ENCODE measurements at places on chromosomes 12 and 14.

GRCh38 chr14:39322807-39323206, 89.1 kb downstream of the MIA2 start:
- DNase-seq, result no peak

DNA sequence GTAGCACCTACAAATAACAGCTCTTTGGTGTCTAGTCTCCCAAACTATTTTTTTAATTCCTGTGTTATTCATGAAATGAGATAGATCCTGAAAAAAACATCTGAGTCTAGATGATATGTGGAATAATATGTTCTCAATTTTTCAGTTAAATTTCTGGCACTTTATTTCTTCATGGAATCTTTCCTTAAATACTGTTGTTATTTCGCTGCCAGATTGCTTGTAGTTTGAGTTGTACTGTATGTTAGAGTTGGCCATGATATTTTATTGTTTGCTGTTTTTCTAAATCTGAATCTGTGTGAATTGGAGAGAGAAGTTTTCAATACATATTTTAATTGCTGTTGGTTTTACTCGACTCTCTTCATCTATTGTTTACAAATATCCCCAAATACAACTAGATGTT, 500.5 kb downstream of the EGLN3 start:
- no peak for DNase-seq

- DNase-seq, result no peak
Observed at GRCh38 chr12:95593266-95593871, 42.1 kb upstream of the USP44 start.

- no peak for DNase-seq
Observed at GRCh38 chr12:31589598-31589903, 1.4 kb downstream of the DENND5B start.

- DNase-seq, result no peak
Observed at GRCh38 chr12:106044773-106045172, 94.0 kb downstream of the NUAK1 start.

DNA sequence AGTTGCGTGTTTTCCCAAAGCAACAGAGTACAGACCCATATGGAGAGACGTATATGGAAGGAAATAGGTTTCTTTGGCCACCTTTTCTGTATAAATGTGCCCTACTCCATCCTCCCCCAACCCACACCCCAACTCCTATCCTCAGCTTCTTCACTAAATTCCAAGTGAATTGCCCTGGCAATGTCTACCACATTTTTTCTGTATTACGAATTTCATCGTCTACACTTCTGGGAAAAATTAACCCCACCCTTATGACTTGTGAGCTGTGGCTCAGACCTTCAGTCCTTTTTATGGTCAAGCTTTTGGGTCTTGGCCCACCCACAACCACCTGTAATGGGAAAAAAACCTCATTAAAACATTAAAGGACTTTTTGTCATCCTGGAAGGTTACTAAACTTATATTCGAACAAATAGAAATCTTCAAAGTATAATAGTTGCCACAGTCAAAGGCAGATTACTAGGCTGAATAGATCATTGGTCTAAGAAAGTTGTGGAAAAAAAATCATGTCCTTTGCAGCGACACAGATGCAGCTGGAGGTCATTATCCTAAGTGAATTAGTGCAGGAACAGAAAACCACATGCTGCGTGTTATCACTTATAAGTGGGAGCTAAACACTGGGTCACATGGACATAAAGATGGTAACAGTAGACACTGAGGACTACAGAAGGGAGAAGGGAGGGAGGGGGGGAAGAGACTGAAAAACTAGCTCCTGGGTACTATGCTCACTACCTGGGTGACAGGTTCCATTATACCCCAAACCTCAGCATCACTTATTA, 15.7 kb upstream of the NFKBIA start:
- no peak for DNase-seq

- no peak for DNase-seq
Observed at GRCh38 chr12:52477651-52478050, 4.0 kb upstream of the KRT6C start.

GRCh38 chr12:132764231-132764630, 2.6 kb upstream of the ANKLE2 start:
- no peak for DNase-seq

GRCh38 chr14:75578786-75579337, 442 bp downstream of the FLVCR2 start:
- DNase-seq, result peak; percentile 73

DNA sequence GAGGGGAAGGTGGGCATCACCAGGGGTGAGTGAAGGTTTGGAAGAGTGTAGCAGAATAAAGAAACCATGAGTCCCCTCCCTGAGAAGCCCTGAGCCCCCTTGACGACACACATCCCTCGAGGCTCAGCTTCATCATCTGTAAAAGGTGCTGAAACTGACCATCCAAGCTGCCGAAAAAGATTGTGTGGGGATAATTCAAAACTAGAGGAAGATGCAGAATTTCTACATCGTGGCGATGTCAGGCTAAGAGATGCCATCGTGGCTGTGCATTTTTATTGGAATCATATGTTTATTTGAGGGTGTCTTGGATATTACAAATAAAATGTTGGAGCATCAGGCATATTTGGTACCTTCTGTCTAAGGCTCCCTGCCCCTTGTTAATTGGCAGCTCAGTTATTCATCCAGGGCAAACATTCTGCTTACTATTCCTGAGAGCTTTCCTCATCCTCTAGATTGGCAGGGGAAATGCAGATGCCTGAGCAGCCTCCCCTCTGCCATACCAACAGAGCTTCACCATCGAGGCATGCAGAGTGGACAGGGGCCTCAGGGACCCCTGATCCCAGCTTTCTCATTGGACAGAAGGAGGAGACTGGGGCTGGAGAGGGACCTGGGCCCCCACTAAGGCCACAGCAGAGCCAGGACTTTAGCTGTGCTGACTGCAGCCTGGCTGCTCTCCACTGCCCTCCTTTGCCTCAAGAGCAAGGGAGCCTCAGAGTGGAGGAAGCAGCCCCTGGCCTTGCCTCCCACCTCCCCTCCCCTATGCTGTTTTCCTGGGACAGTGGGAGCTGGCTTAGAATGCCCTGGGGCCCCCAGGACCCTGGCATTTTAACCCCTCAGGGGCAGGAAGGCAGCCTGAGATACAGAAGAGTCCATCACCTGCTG, 7.0 kb downstream of the SERPINA1 start:
- DNase-seq, result no peak
